Smooth muscle cell of trachea (primary cell): ENCODE measurements at places on chromosomes 5 and 9. TPM values are rescaled to one million over a fixed set of nuclear protein-coding genes. Genes with fewer than 3 reads are reported as not detected.

Gene KLHL3
- total RNA-seq: 1.2 and 3.8 TPM in 2 replicates

Gene PCDHB3
- total RNA-seq: 0.29 and 0.50 TPM in 2 replicates

Gene TARS1
- total RNA-seq: 168 and 250 TPM in 2 replicates

Gene SPOUT1
- 17.9 and 22.0 TPM in 2 replicates for total RNA-seq

Gene ENTPD8
- total RNA-seq: 0.15 TPM in 1 of 2 replicates, not detected in the other

Gene OR1L6
- total RNA-seq: not detected in 2 replicates

Gene TUSC1
- 7.4 and 9.9 TPM in 2 replicates for total RNA-seq

Gene MRPS2
- 9.9 and 22.7 TPM in 2 replicates for total RNA-seq

Gene HTR4
- not detected in 2 replicates for total RNA-seq

Gene NUDCD2
- total RNA-seq: 3.6 and 5.5 TPM in 2 replicates

Gene IGIP
- total RNA-seq: 9.2 and 11.9 TPM in 2 replicates

Gene SLC46A2
- not detected in 2 replicates for total RNA-seq

Gene FBXW2
- total RNA-seq: 36.4 and 37.1 TPM in 2 replicates

Gene PDZD2
- total RNA-seq: 0.50 and 1.7 TPM in 2 replicates

Gene EPB41L4B
- 0.15 and 0.66 TPM in 2 replicates for total RNA-seq

Gene PDGFRB
- 126 and 239 TPM in 2 replicates for total RNA-seq

Gene LCP2
- not detected in 2 replicates for total RNA-seq

Gene SLC22A4
- total RNA-seq: 2.2 and 3.0 TPM in 2 replicates

Gene LRRC19
- not detected in 2 replicates for total RNA-seq

Gene NSG2
- not detected in 2 replicates for total RNA-seq

Gene PCDHA11
- 0.29 and 0.50 TPM in 2 replicates for total RNA-seq

Gene CNTNAP3
- total RNA-seq: 0.15 and 0.50 TPM in 2 replicates

Gene PKD2L2
- not detected in 2 replicates for total RNA-seq

Gene GABRA6
- not detected in 2 replicates for total RNA-seq
